ENCODE measurements at places on chromosomes 4 and X.

DNA sequence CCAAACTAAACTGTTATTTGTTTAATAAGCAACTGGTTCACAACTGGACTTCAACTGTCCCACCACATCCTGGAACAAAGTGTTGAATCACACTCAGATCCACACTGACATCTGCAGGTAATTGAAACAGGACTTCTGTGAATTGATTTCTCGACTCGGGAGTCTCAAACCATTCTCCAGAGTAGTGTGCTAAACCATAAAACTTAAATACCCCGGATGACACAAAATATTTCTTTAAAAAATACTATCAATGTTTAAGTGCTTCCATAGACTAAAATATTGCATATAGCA, 95.4 kb upstream of the PLAC1 start:
- no peak for DNase-seq

DNA sequence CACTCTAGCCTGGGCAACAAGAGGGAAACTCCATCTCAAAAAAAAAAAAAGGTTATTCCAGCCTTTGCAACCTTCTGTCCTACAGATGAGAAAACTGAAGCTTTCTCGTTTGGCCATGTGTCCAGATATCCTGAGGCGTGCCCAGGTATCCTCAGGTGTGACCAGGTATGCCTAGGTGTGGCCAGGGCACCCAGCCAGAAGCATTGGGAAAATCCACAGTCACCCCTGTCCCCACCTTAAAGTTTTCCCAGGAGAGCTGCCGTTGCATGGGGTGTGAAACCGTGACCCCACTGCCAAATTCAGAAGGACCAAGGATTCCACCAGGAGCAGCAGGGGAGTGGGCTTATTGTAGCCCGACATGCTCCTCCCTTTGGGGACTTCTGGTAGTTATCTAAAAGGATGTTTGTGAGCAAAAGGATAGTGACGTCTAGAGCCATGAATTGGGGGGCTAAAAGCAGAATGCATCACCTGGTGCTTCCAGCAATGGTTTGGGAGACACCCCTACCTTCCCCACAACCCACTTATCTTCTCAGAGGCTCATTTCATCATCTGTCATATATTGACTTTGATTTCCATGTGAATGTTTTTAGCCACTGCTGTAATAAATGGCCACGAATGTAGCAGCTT, 4.0 kb upstream of the DHRSX start:
- no peak for DNase-seq

GRCh38 chr4:9903317-9903716, 118.0 kb downstream of the SLC2A9 start:
- no peak for DNase-seq

DNA sequence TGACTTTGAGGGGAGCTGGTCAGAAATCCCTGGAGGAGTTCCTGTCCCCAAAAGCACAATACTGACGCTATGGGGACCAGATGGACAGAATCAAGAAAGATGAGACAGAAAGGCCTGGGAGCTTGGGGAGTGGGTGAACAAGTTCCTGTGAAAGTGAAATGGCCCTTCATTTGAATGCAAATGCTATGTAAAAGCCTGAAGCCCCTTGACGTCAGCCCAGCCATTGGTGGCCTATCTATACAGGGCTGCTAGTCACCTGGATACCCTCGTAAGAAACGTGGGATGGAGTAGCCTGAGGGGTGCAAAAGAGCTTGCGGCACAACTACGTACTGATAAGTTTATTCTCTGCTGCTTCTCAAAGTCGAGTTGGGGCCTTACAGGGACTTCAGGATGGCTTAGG, at the start of gene CDX4:
Gene CDX4, plus strand, starts transcription at position 223 of the 400 bp plus-strand sequence. CDS start 201 bp downstream, outside the sequence.
- DNase-seq: no peak

GRCh38 chrX:131792789-131793462, 230.2 kb upstream of the STK26 start:
- no peak for DNase-seq

GRCh38 chr4:159370286-159370685, 267.4 kb downstream of the RAPGEF2 start:
- no peak for DNase-seq

DNA sequence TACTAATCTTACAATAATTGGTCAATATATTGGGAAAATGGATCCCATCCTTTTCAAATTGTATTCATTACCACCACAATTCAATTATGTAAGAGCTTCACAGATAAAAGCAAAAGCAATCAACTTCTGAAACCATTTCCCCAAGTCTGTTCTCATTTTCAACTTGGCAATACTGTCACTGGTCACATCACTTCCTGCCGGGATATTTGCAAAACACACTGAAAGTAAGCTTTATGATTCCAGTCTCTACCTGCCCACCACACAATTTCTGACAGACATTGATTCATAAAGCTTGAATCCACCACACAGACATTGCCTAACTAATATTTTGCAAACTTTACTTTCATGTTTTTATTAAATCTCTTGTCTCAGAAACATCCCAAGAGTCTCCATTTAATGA, 53.6 kb downstream of the LIN54 start:
- DNase-seq: no peak

DNA sequence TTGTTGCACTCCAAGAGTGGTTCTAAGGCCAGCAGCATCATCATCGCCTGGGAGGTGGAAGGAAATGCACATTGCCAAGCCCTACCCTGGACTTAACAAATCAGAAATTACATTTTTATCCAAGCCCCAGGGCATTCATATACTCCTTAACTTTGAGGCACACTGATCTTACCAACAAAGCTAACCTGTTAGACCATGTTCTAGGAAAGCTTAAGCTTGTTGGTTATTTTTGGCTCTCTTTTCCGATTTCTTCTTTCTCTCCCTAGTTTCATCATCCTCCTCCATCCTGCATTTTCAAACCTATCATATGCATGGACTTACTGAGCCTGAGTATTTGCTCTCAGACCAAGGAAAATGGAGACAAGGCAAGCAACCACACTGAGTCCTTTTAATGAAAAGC, 133.4 kb downstream of the OPHN1 start:
- DNase-seq: no peak

- DNase-seq: no peak
Observed at GRCh38 chr4:99655308-99656081, 2.1 kb downstream of the C4orf54 start.

DNA sequence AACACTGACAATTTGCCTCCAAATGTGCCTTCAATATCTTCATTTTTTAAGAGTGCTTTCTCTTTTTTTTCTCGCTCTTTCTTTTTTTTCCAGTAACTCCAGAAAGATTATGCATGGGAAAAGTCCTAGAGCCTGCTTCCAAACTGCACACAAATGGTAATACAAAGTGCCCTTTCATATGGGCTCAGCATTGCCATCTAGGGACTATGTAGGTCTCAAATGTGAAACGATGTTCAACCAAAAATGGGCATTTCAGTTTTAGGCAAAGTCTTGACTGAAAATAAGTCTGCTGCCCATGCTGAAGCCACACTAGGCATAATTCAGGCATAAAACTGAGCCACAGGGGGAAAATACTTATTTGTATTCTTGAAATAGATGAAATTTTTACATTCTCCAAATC, 65.6 kb downstream of the SYNPO2 start:
- DNase-seq: no peak

DNA sequence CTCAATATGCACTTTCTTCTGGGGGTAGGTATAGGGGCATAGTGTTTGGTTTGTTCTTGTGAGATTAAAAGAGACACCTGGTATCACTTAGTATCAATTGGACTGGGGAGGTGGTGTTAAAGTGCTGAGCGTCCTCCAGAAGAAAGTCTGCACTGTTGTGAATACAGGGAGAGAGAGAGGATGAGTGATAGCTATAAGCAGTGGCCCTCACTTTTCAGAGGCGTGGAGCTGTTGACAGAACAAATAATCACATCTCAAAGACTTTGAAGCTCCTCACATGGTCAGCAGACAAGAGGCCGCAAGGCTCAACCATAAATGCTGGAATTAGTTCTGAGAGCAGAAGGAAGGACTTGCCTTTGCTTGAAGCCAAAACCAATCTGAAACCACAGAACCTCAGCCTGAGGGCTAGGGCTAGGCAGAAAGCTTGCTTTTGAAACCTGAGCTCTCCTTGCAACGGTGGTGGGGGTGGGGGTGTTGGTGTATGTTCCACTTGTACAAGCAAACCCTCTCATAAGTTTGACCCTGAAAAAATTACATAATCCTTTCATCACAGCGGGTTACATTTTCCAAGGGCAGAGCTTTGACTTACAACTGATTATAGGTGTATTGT, 123.2 kb upstream of the SCML1 start:
- DNase-seq: no peak

DNA sequence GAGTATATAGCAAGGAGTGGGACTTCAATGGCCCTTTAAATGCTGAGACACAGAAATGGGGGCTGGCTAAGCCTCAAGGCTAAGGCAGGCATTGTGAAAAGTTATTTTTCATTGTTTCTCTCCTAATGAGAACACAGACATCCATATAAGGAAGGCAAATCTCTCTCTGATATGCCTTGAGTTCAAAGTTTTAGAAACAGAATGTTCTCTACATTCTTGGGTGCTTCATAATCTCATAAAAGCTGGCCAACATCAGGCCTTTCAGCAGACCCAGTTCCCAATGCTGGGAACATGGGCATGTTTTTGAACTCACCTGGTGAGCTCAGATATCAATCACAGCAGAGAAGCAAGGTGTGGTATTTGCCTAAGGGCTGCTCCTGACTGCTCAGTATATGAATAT, 19.4 kb upstream of the RAB40A start:
- no peak for DNase-seq

- no peak for DNase-seq
Observed at GRCh38 chr4:150476776-150477175, 105.2 kb upstream of the MAB21L2 start.

DNA sequence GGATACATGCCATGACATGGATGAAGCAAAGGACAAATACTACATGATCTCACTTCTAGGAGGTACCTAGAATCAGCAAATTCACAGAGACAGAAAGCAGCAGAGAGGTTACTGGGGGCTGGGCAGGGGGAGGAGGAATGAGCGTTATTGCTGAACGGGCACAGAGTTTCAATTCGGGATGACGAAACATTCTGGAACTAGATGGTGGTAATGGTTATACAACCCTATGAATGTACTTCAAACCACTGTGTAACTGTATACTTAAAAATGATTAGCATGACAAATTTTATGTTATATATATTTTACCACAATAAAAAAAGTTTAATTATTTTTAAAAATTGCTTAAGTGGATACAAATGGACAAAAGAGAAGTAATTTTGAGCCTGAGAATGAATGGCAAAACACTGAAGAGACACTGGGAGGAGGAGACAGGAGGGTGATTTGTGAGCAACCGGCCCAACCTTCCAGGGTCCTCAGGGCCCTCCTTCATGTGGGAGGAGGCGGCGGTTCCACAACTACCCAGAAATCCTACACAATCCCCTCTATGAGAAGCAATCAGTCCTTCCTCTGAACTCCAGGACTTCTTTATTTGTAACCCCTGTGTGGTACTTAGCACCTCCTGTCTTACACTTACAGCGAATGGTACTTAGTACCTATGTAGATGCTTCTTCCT, 14.1 kb downstream of the ACSL1 start:
- no peak for DNase-seq

DNA sequence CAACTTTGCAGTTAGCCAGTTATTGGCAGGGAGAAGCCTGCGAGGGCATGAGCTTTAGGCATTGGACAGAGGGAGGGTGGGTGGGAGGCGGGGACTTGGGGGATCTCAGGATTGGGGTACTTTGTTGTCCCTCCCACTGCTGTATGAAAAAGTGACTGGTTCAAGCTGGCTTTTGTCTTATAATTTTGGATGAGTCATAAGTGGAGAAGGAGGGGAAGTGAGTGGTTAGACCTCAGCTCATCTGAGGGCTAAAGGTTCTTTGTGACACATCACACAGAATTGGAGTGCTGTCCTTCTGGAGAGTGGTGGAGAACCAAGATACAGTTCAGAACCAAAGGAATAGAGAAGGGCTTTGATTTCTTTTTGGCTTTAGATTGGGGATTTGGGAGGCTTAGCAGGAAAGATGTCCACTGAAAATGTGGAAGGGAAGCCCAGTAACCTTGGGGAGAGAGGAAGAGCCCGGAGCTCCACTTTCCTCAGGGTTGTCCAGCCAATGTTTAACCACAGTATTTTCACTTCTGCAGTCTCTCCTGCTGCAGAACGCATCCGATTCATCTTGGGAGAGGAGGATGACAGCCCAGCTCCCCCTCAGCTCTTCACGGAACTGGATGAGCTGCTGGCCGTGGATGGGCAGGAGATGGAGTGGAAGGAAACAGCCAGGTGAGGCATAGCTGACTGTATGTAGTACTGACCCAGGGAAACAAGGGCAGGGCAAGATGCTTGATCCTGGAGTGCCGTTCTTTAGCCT, at the start of gene SLC4A4:
Gene SLC4A4, plus strand, starts transcription at position 175 of the 748 bp plus-strand sequence.
- DNase-seq: no peak

- DNase-seq: no peak
Observed at GRCh38 chr4:38603652-38604051, 60.3 kb upstream of the KLF3 start.

- DNase-seq: no peak
Observed at GRCh38 chr4:140090215-140090731, 63.7 kb downstream of the MAML3 start.

GRCh38 chrX:12946838-12947544, 27.9 kb upstream of the TMSB4X start:
- no peak for DNase-seq

GRCh38 chr4:87624698-87625097, 16.4 kb downstream of the DSPP start:
- DNase-seq: no peak

DNA sequence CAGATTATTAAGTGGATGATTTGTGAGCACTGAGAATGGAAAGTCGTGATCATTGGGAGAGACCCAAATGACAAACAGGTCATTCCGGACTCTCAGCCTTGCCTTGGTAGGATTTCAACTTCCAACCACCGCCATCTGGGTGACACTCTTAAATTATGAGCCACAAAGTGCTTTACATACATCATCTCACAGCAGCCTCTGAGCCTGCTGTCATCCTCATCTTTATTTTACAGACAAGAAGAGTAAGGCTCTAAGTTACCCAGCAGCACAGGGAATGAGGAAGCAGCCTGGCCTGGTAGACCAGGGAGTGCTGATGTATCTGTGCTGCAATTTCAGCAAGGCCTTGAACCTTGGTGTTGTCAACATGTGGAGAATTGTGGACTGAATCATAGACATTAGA, 105.8 kb upstream of the TRIM2 start:
- no peak for DNase-seq

GRCh38 chr4:141246243-141246642, 25.5 kb downstream of the ZNF330 start:
- DNase-seq: no peak

- no peak for DNase-seq
Observed at GRCh38 chr4:78774417-78774816, 1.7 kb upstream of the BMP2K start.

DNA sequence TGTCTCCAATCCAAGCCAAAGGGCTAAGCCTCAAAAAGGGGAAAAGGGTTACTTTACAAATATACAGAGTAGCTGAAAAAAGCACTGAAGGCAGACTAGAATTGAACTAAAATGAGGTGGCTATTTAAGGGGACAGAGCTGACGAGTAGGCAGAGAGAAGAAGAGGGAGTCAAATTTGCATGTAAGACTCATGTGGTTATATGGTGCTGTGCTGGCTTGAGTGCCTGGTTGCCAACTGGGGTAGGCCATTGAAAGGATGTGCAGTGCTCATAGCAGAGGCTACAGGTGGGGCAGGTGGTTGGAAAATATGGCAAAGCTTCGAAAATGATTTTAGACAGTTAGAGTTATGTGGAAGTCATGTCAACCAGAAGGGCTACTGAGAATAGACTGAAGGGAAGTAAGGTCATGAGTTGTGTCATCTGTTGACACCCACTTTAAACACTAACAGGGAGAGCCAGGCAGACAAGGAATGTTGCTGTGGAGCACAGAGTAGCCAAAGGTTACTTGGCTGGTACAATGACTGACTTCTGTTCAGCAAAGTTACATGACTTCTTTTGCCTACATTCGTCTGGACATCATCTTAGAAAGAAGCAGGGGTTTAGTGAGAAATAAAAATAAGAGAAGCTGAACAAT, 1210.4 kb downstream of the ADGRL3 start:
- no peak for DNase-seq

All from right renal cortex interstitium (tissue), 3 donors.